Fibroblast of the aortic adventitia (primary cell): ENCODE measurements at places on chromosomes 1 and 21. TPM values are rescaled to one million over a fixed set of nuclear protein-coding genes. Genes with fewer than 3 reads are reported as not detected.

The NBPF9 gene
- 15.0 and 20.5 TPM in 2 replicates for total RNA-seq

The SLC5A3 gene
- total RNA-seq: 28.5 and 56.6 TPM in 2 replicates

The RXFP4 gene
- 0.09 TPM in 1 of 2 replicates, not detected in the other for total RNA-seq

The IL12RB2 gene
- not detected in 2 replicates for total RNA-seq

The TBCE gene
- total RNA-seq: 25.5 and 30.5 TPM in 2 replicates
